Suprapubic skin (tissue), 4 donors: ENCODE measurements at places on chromosomes 1 and 21.

DNA sequence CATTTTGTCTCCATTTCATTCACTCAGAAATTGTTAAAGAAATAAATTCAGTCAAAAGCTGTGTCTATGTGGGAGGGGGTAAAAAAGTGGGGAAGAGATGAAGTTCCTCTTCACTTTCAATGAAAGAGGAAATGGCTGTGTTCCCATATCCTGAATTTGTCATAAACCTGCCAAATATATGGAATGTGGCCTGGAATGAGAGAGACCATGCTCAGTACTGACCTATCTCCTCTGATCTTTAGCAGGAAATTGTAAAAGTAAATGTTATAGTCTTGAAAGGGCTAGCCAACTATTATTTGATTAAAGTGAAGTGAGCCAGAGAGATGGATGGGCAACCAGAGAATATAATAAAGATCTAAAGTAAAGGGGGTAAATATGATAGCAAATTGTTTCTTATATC is 130.3 kb upstream of the C21orf91 start:
- no peaks in the 10 kb centered on the region for H3K4me1 ChIP-seq
- DNase-seq = no peak
- no peaks in the 10 kb centered on the region for H3K27me3 ChIP-seq
- no peaks in the 10 kb centered on the region for H3K36me3 ChIP-seq
- no peak overlapping the region for H3K4me3 ChIP-seq

DNA sequence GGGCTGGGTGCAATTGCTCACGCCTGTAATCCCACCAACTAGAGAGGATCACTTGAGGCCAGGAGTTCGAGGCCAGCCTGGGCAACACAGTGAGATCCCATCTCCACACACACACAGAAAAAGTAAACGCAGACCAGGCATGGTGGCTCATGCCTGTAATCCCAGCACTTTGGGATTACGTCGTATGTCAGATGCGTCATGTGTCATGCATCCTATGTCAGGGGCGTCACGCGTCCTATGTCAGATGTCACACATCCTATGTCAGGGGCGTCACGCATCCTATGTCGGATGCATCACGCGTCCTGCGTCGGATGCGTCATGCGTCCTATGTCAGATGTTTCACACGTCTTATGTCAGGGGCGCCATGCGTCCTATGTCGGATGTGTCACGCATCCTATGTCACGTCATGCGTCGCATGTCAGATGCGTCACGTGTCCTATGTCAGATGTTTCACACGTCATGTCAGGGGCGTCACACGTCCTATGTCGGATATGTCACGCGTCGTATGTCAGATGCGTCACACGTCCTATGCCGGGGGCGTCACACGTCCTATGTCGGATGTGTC is 1.5 kb downstream of the MRAP start:
- H3K27me3 ChIP-seq = no peaks in the 10 kb centered on the region
- DNase-seq = peak; percentile 54
- H3K4me1 ChIP-seq = no peaks in the 10 kb centered on the region
- H3K4me3 ChIP-seq = no peak overlapping the region

- DNase-seq = no peak
- H3K4me3 ChIP-seq = no peak overlapping the region
- H3K27me3 ChIP-seq = no peaks in the 10 kb centered on the region
- no peaks in the 10 kb centered on the region for H3K36me3 ChIP-seq
- no peak overlapping the region for H3K27ac ChIP-seq
These were observed 202.7 kb upstream of the FOXD3 start for GRCh38 chr1:63119575-63120155.

GRCh38 chr1:46303872-46304326 is 401 bp downstream of the UQCRH start:
- no peaks in the 10 kb centered on the region for H3K27me3 ChIP-seq
- peaks cover 2% of the 10 kb centered on the region for H3K36me3 ChIP-seq
- DNase-seq = no peak

DNA sequence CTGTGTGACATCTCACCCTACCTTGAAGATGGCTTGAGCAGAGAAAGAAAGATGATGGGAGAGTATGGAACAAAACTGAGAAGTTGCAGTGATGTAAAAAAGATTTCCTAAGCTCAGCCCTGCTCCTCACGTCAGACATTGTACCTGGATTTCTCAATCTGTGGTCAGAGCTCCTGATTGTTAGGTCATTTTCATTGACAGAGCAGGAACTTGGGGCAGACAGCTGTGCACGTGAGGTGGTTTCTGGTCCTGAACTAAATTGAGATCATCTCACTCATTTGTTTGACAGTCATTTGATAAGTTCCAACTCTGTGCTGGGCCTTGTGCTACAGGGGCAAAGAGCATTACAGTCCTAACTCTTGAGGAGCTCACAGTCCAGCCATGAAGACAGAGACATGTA is 10.2 kb downstream of the TRAF3IP3 start:
- no peaks in the 10 kb centered on the region for H3K36me3 ChIP-seq
- H3K4me1 ChIP-seq = peaks cover 18% of the 10 kb centered on the region
- H3K27me3 ChIP-seq = no peaks in the 10 kb centered on the region
- DNase-seq = no peak

GRCh38 chr21:27190601-27191000 is 223.7 kb upstream of the ADAMTS5 start:
- H3K27ac ChIP-seq = no peak overlapping the region
- no peaks in the 10 kb centered on the region for H3K4me1 ChIP-seq

GRCh38 chr1:114262337-114262736 is 108.7 kb upstream of the SYT6 start:
- DNase-seq = no peak
- no peak overlapping the region for H3K4me3 ChIP-seq
- no peaks in the 10 kb centered on the region for H3K4me1 ChIP-seq
- peaks cover 18% of the 10 kb centered on the region for H3K27me3 ChIP-seq
- no peak overlapping the region for H3K27ac ChIP-seq
- H3K36me3 ChIP-seq = no peaks in the 10 kb centered on the region

- H3K36me3 ChIP-seq = peaks cover 29% of the 10 kb centered on the region
- peaks cover 17% of the 10 kb centered on the region for H3K4me1 ChIP-seq
- H3K27me3 ChIP-seq = no peaks in the 10 kb centered on the region
- H3K27ac ChIP-seq = peak within 1 kb of the TSS; percentile 87
- H3K4me3 ChIP-seq = peak within 1 kb of the TSS; percentile 96
- DNase-seq = peak; percentile 98
These were observed at the start of gene GPATCH3 for GRCh38 chr1:26900001-26900814. GPATCH3 (minus strand) TSS chr1:26900467; CDS start chr1:26900442, 25 bp downstream.
